ENCODE measurements at places on chromosomes 2 and 18. TPM values are rescaled to one million over a fixed set of nuclear protein-coding genes. Genes with fewer than 3 reads are reported as not detected.

Gene FAM124B
- total RNA-seq: 0.72 TPM

GRCh38 chr2:202339071-202339870 is 36.9 kb upstream of the BMPR2 start:
- no peaks in the 10 kb centered on the region for H3K27me3 ChIP-seq
- no peaks in the 10 kb centered on the region for H3K4me1 ChIP-seq
- DNase-seq: no peak
- no peak overlapping the region for H3K27ac ChIP-seq
- H3K4me3 ChIP-seq: no peak overlapping the region

Gene PTH2R
- not detected for total RNA-seq

- DNase-seq: no peak
- peaks cover 31% of the 10 kb centered on the region for H3K4me1 ChIP-seq
- no peaks in the 10 kb centered on the region for H3K36me3 ChIP-seq
- peak overlapping the region; percentile 44 for H3K27ac ChIP-seq
- H3K4me3 ChIP-seq: no peak overlapping the region
Measured at GRCh38 chr2:30358842-30359241, 88.2 kb upstream of the LCLAT1 start.

GRCh38 chr2:120257522-120257921 is 4.9 kb downstream of the RALB start:
- no peaks in the 10 kb centered on the region for H3K27me3 ChIP-seq
- DNase-seq: no peak
- no peaks in the 10 kb centered on the region for H3K36me3 ChIP-seq
- H3K4me1 ChIP-seq: peaks cover 54% of the 10 kb centered on the region
- H3K27ac ChIP-seq: no peak overlapping the region

GRCh38 chr2:203437511-203437910 is 97.6 kb downstream of the RAPH1 start:
- H3K4me3 ChIP-seq: no peak overlapping the region
- H3K27me3 ChIP-seq: no peaks in the 10 kb centered on the region
- H3K27ac ChIP-seq: no peak overlapping the region
- peaks cover 49% of the 10 kb centered on the region for H3K36me3 ChIP-seq
- no peak for DNase-seq

All from suprapubic skin (tissue), 4 donors.